ENCODE measurements at places on chromosomes 16 and 17.

GRCh38 chr17:76683921-76684745 is 26.6 kb downstream of the MXRA7 start:
- DNase-seq = no peak

DNA sequence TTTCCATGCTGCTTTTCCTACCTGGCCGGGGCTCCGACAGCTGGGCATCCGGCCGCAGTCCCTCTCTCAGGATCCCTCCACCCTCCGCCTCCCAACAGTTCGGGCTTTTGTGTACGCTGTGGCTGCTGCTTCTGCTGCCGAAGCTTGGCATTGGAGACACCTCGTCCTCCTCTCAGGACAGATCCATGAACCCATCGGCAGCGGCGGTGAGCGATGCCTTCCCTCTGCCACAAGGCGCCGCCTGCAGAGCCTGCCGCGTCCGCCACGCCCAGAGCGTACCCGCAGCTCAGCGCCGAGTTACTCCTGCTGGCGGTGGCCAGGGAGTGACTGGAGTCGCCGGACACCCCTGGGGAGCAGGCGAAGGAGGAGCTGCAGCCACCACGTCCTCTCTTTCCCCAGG is 2032.8 kb downstream of the TP53TG3F start:
- no peak for DNase-seq

GRCh38 chr17:64331366-64331765 is 59.3 kb downstream of the PECAM1 start:
- DNase-seq = no peak

- DNase-seq = no peak
These were observed 78.8 kb upstream of the DOC2B start for GRCh38 chr17:260031-260791.

- peak; percentile 68 for DNase-seq
These were observed 2.8 kb upstream of the SOCS1 start for GRCh38 chr16:11258553-11259492.

Data from fibroblast of villous mesenchyme (primary cell).